Activated CD8-positive, alpha-beta T cell treated with anti-CD3 and anti-CD28 coated beads for 36 hours (primary cell): ENCODE measurements at places on chromosomes 1 and 21. TPM values are rescaled to one million over a fixed set of nuclear protein-coding genes. Genes with fewer than 3 reads are reported as not detected.

The SPRR2A gene
- not detected for total RNA-seq

The OR2T4 gene
- total RNA-seq, result not detected

The TSPEAR gene
- not detected for total RNA-seq

The ARHGAP30 gene
- 174 TPM for total RNA-seq

The TCP10L gene
- total RNA-seq, result 0.31 TPM

The SLFNL1 gene
- 0.22 TPM for total RNA-seq

The MYOG gene
- total RNA-seq, result not detected

The PHACTR4 gene
- total RNA-seq, result 20.9 TPM

The CHI3L2 gene
- 9.2 TPM for total RNA-seq

The IL20 gene
- not detected for total RNA-seq

The CNR2 gene
- 0.25 TPM for total RNA-seq

The KCNJ15 gene
- total RNA-seq, result 0.43 TPM

The KLF17 gene
- not detected for total RNA-seq

The WDR64 gene
- not detected for total RNA-seq

The SCMH1 gene
- total RNA-seq, result 26.1 TPM

The SGIP1 gene
- total RNA-seq, result not detected

The KCNE1 gene
- total RNA-seq, result not detected

The DNAJC28 gene
- total RNA-seq, result 0.56 TPM

The OR2L5 gene
- total RNA-seq, result not detected

The CD5L gene
- not detected for total RNA-seq

The OR2T12 gene
- not detected for total RNA-seq

The CLCA4 gene
- total RNA-seq, result not detected

The AKR7A3 gene
- 0.54 TPM for total RNA-seq

The PALMD gene
- not detected for total RNA-seq

The B3GALT2 gene
- total RNA-seq, result 0.18 TPM

The ALPL gene
- not detected for total RNA-seq

The RGSL1 gene
- not detected for total RNA-seq

The S100B gene
- total RNA-seq, result 3.0 TPM

The ETS2 gene
- 29.7 TPM for total RNA-seq

The A3GALT2 gene
- not detected for total RNA-seq

The ZNF669 gene
- 7.6 TPM for total RNA-seq
